ENCODE measurements at places on chromosomes 12 and 14.

DNA sequence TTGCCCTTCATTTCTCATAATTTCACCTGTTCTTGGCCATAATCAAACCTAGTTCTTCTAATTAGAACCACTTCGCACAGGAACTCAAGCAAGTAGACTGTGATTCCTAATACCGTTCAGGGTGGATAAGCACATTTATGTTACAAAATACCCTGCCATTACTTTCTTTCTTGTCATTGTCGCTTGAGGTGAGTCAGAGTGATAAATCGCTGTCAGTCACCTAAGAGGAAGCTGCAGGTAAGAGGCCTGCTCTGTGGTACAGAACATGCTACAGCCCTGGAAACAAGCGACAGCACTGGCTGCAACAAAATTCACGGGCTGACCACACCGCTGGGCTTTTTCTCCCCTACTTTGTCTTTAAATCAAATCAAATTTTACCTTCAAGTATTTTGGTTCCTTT is 218.2 kb downstream of the ANO6 start:
- DNase-seq, result no peak

DNA sequence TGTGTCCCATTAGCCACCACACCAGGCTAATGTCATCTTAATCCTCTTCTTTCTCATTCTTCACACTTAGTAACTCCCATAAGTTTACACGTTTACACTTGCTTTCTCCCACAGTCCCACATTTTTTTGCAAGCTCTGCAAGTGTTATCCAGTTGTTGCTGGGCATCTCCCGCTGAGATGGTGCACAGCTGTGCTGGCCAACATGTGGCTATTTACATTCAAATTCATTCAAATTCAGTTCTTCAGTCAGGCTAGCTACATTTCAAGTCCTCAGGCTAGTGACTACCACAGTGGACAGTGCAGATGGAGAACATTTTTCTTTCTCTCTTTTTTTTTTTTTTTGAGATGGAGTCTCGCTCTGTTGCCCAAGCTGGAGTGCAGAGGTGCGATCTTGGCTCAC is 9.8 kb upstream of the TEAD4 start:
- no peak for DNase-seq

- no peak for DNase-seq
Measured at GRCh38 chr12:47739979-47740378, 14.7 kb upstream of the ENDOU start.

- peak; percentile 69 for DNase-seq
Measured at GRCh38 chr12:65720136-65721130, 103.8 kb upstream of the HMGA2 start.

DNA sequence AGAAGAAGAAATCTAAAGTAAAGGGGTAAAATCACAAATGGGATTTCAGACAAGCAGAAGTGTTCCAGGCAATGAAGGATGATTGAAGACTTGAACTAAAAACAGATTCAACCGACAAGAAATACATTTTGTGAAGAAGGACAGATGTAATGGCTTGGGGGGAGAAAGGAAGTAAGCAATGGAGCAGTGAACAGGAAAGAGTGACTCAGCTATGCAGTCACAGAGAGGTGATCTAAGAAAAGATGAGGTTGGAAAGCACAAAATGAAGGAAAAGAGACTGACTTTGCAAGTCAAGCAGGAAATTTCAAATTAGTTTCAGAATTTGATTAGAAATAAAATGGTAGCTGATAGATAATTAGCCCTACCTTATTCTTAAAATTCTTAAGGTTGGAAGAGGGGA is 66.5 kb downstream of the PUS7L start:
- DNase-seq, result peak; percentile 4

- DNase-seq, result no peak
Measured at GRCh38 chr12:80018119-80018518, 81.2 kb upstream of the OTOGL start.

- no peak for DNase-seq
Measured at GRCh38 chr12:126160912-126161311, 1095.7 kb downstream of the AACS start.

- no peak for DNase-seq
Measured at GRCh38 chr12:48966177-48966895, 5.2 kb downstream of the WNT10B start.

- DNase-seq, result no peak
Measured at GRCh38 chr12:49806877-49807276, 21.3 kb downstream of the NCKAP5L start.

Data from HCT116 (cell line).